ENCODE measurements at places on chromosomes 16 and 17. TPM values are rescaled to one million over a fixed set of nuclear protein-coding genes. Genes with fewer than 3 reads are reported as not detected.
A peak's percentile ranks its signal among the peaks of the same experiment; 100 is the strongest.

GRCh38 chr16:76661691-76662235, 384.6 kb downstream of the CNTNAP4 start:
- DNase-seq = no peak

GRCh38 chr17:81930142-81931125, 2.9 kb upstream of the MAFG start:
- DNase-seq = no peak

EARS2 gene
- total RNA-seq = 16.6 TPM

GRCh38 chr17:17350491-17351355, 47.5 kb downstream of the NT5M start:
- no peak for DNase-seq

- no peak for DNase-seq
Observed at GRCh38 chr17:4591529-4591928, 7.2 kb downstream of the SMTNL2 start.

PPP1R27 gene
- not detected for total RNA-seq

DNA sequence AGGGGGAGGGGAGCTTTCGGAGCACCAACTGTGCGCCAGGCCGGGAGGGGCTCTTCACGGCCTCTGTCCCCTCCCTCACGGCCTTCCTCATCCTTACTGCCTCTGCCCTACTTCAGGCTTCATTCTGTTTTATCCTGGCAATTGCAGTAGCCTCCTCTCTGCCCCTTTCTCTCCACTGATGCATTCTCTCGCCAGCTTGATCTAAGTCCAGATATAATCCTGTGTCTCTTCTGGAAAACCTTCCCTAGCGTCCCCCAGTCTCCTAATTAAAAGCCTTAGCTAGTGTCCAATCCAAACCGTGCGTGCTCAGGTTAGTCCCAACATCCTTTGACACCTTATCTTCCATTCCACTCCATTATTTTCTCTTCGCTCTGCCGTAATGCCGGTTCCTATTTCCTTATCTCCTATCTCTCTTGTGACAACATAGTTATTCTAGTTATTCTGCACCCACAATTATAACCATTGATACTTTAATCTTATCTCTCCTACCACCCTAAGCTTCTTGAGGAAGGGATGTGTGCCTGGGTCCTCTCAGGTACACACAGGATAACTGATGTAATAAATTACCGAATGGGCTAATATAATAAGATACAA, 869 bp downstream of the ZNF48 start:
- no peak for DNase-seq

SYCE1L gene
- 2.7 TPM for total RNA-seq

- DNase-seq = no peak
Observed at GRCh38 chr17:42456223-42457106, 2.2 kb upstream of the ATP6V0A1 start.

- no peak for DNase-seq
Observed at GRCh38 chr16:47366228-47366627, 94.6 kb downstream of the ITFG1 start.

CHRNE gene
- total RNA-seq = 36.8 TPM

DNA sequence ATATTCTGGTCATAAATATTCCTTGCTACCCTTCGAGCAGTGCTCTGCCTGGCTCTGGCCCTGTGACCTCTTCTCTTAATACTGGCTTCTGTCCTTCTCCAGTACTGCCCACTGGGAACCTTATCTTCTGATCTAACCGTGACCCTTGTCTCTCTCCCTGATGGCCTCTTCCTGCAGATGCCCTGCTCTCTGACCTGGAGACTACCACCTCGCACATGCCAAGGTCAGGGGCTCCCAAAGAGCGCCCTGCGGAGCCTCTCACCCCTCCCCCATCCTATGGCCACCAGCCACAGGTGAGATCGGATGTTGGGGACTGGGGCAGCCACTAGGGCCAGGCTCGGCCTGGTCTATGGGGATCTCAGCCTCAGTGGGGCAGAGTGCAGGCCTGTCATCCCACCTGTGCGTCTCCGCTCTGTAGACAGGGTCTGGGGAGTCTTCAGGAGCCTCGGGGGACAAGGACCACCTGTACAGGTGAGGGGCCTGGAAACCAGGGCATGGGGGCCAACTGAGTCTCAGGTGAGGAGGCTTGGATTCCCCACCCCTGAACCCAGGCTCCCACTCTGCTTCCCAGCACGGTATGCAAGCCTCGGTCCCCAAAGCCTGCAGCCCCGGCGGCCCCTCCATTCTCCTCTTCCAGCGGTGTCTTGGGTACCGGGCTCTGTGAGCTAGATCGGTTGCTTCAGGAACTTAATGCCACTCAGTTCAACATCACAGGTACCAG, 1.5 kb downstream of the TGFB1I1 start:
- DNase-seq = no peak

GRCh38 chr17:35342276-35342675, 31.1 kb downstream of the SLFN11 start:
- no peak for DNase-seq

ATP2A3 gene
- total RNA-seq = 8.6 TPM

- no peak for DNase-seq
Observed at GRCh38 chr16:20735490-20735889, 6.1 kb downstream of the THUMPD1 start.

- peak; percentile 65 for DNase-seq
Observed at GRCh38 chr16:67963662-67964321, 4.6 kb downstream of the SLC12A4 start.

OSBPL7 gene
- 4.5 TPM for total RNA-seq

CDH5 gene
- 80.0 TPM for total RNA-seq

OTOP2 gene
- total RNA-seq = not detected

DNA sequence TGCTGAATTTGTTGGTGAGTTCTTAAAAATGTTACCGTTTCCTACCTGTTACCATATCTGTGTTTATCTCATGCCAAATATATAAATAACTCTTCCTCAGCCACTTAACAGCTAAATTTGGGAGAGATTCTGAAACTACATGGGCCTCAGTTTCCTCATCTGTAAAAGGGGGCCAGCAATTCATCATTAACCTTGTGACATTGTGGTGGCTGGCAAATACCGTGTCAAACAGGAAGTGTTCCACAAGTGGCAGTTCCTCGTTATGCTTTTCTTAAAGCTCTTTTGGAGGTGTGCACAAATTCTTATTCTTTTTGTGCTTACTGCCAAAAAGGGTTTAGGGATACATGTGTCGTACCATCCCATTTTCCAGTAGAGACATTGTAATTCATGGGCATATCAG, 220.4 kb upstream of the CACNG5 start:
- DNase-seq = no peak

CA7 gene
- not detected for total RNA-seq

KCNH4 gene
- total RNA-seq = 0.21 TPM

GRCh38 chr17:44983563-44983962, 15.5 kb upstream of the C1QL1 start:
- DNase-seq = no peak

DNA sequence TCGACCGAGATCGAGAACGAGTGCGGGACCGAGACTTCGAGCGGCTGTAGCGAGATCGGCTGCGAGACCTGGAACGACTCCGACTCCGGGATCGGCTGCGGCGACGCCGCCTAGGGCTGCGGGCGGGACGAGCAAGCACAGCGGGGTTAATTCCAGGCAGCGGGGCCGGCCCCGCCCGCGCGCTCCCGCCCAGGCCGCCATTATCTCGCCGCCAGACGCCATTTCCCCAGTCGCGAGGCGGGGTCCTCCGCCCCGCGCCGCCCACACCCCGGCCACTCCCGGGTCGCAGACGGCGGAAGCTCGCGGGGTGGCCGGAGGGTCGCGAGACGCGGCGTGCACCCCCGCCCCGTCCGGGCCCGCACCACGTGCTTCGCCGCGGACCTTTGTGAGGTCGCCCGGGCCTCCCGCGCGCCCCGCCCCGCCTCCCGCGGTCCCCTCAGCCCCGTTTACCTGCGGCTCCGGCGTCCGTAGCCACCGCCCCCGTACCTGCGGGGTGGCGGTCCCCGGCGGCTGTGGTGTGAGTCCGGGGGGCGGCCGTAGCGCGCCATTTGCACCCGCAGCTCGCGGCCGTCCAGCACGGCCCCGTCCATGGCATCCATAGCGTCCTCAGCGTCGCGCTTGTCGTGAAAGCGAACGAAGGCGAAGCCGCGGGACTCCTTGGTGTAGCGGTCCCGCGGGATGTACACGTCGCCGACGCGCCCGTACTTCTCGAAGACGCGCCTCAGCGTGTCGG, 616 bp downstream of the SRSF2 start:
- peak; percentile 82 for DNase-seq

Data from left cardiac atrium (tissue), 4 donors.